ENCODE measurements at places on chromosomes 5 and 9.

DNA sequence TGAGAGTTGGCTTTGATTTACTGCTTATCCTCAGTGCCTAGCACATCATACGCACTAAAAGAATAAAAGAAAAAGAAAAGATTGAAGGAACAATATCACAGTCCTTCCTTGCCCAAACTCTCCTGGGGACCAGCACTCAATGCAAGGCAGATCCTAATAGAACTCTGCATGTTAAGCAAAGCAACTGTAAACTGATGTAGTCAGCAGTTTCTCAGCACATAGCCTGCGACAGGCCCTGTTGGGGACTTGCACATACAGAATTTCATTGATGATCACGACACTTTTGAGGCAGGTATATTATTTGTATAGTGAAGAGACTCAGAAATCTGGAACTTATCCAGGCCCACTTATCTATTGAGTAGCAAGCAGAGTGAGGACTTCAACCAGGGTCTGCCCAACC is 15.4 kb downstream of the NIPAL4 start:
- no peak for DNase-seq

- no peak for DNase-seq
These were observed 62.3 kb downstream of the NR6A1 start for GRCh38 chr9:124708633-124709291.

- no peak for DNase-seq
These were observed 60.2 kb downstream of the OSTF1 start for GRCh38 chr9:75148561-75148960.

GRCh38 chr5:147472664-147473475 is 37.0 kb downstream of the DPYSL3 start:
- no peak for DNase-seq

- no peak for DNase-seq
These were observed 85.1 kb downstream of the FGF1 start for GRCh38 chr5:142600611-142601358.

DNA sequence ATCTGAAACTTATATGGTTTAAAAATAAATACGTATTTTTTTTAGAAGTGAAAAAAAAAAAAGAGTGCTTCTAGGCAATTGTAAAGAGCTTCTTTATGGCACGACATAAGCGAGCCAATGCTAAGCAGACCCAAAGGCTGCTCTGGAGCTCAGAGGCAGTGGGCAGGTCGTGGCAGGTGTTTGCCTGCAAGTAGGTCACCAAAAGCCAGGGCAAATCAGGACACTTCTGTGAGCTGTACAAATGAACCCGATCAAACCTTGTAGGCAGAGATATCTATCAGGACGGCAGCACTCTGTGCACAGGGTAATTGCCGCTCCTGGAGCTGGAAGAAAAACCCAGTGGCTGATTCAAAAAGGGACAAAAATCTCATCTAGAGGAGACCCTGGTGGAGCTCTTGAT is 75.9 kb downstream of the IRX2 start:
- no peak for DNase-seq

GRCh38 chr5:150574818-150575547 is 65.5 kb upstream of the SYNPO start:
- no peak for DNase-seq

DNA sequence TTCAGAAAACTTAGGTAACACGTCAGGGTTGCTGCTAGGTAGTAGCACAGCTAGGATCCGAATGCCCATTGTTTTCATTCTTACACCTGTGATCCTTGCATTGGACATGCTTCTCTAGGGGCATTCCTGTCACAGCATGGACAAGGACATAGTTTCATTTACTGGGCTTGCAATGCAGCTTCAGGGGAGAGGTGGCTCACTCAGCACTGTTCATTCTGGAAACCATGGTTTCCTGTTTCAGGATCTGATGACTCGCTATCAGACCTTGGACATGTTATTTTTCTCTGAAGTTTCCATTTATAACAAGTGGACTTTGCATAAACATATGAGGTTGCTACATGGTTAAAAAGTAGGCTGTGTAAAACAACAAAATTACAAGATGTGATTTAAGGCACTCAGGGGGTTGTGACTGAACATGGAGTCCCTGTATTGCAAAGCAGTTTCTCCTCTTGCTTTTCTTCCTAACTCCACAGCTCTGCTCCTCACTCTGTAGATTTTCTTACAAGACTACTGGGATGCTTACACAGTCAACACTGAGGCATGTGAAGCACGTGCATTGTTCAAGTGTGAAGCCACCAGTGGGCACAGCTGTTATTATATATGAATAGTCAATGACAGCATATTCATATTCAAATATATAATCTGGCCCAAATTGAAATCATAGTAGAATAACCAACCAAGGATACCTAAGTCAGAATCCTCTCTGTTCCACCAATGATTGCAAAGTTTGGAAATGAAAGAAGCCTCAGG is 66.1 kb upstream of the STK32A start:
- no peak for DNase-seq

DNA sequence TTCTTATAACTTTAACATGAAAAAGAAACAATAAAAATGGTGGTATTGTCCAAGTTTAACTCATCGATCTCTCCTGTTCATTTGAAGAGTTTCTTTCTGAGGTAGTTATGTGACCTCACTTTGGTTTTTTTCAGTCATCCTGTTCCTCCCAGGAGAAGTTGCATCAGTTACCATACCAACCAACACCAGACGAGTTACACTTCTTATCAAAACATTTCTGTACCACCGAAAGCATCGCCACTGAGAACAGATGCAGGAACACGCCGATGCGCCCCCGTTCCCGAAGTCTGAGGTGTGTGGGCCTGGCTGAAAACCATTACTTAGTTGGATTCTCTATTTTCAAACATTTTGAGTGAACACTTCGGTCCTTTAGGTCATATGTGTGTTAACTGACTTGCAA is 96.3 kb downstream of the CD180 start:
- no peak for DNase-seq

DNA sequence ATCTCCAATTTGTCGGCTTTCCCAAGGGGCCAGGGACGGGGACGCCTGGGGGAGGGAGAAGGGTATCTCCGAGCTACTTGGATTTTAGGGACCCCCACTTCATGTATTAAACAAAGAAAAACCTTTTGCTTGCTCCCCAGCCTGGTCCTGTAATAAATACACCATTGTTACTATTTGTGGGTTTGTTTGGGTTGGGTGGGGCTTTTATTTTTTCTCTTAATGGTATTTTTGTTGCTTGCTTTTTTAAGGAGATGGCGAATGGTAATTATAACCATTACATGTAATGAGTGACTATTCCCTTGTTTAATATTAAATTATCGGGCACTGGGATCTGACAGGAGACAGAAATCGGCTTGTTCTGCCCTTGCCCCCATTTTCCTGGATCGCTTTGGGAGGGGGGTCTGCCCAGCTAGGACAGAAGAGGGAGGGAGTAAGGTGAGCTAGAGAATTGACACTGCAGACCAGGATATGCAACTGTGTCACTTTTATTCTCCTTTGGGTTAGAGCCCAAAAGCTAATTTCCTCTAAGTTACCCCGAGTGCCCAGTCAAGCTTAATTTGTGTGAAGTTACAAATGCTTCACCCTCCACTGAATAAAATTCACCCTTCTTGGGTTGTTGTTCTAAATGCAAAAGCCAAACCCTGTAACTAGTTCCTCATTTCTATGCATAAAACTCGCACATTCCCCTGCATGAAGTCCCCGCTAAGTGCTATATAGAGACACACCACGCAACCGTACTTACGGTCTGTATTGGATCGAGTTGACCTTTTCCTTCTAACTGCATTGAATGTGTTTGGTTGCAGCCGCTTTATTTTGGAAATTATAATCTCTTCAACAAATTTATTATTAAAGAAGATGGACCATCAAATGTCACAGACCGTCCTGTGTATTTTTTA is 1.6 kb upstream of the ZNF608 start:
- DNase-seq, result no peak

DNA sequence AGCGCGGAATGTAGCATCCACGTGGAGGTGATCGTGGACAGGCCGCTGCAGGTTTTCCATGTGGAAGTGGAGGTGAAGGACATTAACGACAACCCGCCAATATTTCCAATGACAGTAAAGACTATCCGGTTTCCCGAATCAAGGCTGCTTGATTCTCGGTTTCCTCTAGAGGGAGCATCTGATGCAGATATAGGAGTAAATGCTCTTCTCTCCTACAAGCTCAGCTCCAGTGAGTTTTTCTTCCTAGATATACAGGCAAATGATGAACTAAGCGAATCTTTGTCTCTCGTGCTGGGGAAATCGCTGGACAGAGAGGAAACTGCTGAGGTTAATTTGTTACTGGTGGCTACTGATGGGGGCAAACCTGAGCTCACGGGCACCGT is 598 bp downstream of the PCDHA2 start:
- no peak for DNase-seq

DNA sequence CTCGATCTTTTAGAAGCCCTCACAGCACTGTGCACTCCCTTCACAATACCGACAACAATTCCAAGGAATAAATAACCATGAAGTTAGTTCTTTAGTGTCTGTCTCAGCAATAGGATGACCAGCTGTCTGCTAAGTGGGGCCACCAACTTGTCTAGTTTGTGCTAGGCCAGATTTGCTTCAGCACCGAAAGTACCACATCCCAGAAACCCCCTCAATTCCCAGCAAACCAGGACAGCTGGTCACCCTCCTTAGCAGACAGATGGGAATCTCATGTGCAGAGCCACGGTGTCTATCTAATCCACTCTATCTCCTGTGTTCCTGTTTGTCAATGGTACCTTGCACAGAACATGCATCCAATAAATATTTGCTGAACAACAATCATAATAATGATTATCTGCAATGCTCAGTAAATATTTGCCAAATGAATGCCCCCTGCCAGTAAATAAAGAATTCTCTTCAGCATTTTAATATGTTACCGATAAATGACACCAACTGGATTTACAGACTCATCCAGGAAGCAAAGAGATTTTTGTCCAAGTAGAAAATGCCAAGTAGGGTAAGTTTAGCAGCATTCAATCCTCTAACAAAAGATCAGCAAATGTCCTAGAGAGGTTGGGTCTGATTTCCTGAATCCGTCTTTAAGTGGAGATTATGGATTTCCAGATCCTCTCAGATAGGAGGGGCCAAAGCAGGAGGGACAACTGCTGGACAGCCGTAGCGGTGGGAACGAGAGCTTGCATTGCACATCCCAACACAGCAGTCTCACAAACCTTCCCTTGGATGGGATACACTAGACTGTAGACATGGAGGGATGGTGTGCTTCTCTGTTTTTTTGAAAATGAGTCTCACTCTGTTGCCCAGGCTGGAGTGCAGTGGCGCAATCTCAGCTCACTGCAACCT is 51.9 kb upstream of the ANKRD33B start:
- no peak for DNase-seq

GRCh38 chr9:70933321-70933720 is 188.1 kb downstream of the TRPM3 start:
- DNase-seq, result no peak

GRCh38 chr9:137467896-137468295 is 8.8 kb upstream of the NSMF start:
- no peak for DNase-seq

- no peak for DNase-seq
These were observed 447.8 kb downstream of the ENC1 start for GRCh38 chr5:74192606-74193299.

DNA sequence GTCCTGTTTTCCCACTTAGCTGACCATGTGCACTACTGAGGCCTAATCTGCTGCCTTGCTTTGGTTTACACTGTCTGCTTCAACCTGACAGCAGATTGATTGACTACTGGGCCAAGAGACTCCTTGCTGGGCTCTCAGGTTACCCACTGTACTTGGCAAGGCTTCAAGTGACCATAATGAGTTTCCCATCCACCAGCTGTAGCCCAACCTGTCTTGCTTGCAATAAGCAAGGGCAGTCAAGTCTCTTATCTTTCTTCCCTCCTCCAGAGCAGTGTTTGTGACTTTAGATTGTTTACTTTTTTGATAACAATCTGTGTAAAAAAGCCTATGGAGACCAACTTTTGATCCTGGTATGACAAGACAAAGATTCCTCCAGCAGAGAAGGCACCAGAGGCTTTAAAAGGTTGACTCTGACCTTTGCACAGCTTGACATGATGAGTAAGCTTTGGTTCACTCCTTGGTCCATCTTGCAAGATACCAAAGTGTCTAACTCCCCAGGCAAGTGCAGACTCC is 912.3 kb upstream of the SEMA6A start:
- no peak for DNase-seq

DNA sequence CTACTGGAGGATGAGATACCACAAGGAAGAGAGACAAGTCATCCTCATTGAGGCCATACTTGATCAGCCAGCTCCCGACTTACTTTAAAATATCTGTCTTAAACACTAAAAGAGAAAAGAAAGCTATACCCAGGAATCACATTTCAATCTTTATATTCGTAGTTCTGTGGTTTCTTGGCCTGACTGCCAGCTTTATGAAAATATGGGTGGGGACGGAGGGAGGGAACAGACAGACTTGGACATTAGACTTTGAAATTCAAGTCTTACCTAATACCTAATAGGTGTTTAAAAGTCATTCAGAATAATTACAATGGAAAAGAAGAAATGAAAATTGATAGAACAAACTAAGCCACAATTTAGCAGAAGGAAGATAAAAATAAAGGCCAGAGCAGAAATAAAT is 604.8 kb upstream of the RORB start:
- no peak for DNase-seq

DNA sequence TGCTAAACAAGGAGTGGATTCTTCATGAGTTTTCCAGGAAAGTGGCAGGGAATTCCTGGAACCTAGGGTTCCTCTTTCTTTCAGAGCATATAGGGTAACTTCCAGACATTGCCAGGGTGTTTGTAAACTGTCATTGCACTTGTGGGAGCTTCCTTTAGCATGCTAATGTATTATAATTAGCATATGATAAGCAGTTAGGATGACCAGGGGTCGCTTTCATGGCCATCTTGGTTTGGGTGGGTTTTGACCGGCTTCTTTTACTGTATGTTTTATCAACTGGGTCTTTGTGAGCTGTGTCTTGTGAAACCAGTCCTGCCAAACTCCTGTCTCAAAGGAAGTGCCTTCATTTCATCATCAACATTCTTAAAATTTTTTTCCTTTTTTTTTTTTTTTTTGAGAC is 11.9 kb upstream of the MELK start:
- no peak for DNase-seq

GRCh38 chr9:35114840-35115628 is 628 bp downstream of the ATOSB start:
- DNase-seq, result no peak

- no peak for DNase-seq
These were observed 7.0 kb downstream of the CCDC180 start for GRCh38 chr9:97314503-97314902.

DNA sequence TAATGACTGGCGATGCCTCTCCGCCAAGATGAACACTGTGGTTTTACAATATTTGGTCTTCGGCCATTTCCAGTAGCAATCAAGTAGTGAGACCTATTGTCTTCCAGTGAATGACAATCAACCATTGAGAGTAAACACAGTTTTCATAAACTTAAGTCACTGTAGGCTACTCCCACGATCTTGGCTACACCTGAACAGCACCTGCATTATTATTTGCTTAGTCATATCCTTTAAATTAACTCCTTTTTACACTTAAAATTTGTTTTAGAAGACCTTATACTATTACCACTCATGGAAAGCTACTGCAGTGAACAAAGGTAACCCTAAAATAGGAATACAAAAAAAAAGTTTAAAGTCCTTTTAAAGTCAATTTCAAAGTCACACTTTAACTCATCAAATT is 58.2 kb downstream of the ZNF354C start:
- DNase-seq, result no peak

GRCh38 chr5:36369219-36369690 is 67.6 kb upstream of the RANBP3L start:
- no peak for DNase-seq

- DNase-seq, result no peak
These were observed 4.6 kb upstream of the SLC25A48 start for GRCh38 chr5:135829681-135830383.

- no peak for DNase-seq
These were observed 434.6 kb downstream of the TAF11L14 start for GRCh38 chr5:18068826-18069225.

GRCh38 chr5:177195307-177195952 is 61.9 kb downstream of the NSD1 start:
- DNase-seq, result no peak

Measured in activated gamma-delta T cell treated with anti-CD3 and anti-CD28 coated beads, Interleukin-2, amount 50 U/mL, for 16 hours (primary cell).